ENCODE measurements at places on chromosomes 7 and 10.

DNA sequence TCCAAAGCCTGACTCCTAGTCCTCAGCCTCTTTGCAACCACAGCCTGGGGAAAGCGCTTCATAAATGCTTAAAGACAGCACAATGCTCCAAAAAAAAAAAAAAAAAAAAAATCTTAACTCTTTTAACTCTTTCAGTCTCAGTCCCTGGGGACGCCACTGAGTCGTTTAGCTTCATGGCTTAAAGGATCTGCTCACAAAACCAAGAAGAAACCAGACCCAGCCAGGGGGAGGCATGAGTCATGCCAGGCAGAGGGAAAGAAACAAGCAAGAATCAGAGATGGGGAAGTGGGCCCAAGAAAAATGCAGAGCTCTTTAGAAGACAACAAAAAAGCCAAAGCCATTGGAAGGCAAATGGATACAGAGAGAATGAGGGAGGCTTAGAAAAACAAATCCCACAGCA, 32.5 kb upstream of the DOCK1 start:
- no peak for DNase-seq

DNA sequence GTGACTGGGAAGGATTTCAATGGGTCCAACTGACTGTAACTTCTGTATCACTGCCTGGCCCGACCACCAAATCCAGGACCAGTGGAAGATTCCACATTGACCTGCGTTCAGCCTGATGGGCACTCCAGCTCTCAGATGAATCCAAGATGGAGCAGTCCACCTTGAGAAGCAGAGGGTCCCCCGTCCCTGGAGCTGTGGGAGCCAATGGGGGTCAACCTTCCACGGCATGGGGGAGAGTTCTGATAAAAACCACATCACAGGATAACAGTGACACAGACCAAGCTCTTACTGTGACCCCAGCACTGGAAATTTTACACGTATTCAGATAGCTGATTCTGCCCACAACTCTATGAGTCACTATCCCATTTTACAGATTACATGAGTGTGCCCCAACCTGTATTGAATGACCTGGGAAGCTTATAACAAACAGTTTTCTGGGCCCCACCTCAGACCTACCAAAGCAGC, 11.2 kb downstream of the ZCCHC24 start:
- DNase-seq: peak; percentile 61

- no peak for DNase-seq
Measured at GRCh38 chr7:115229401-115230105, 307.7 kb downstream of the MDFIC start.

GRCh38 chr10:99370993-99371392, 41.8 kb downstream of the CNNM1 start:
- DNase-seq: no peak
